ENCODE measurements at places on chromosomes 16 and 17.

DNA sequence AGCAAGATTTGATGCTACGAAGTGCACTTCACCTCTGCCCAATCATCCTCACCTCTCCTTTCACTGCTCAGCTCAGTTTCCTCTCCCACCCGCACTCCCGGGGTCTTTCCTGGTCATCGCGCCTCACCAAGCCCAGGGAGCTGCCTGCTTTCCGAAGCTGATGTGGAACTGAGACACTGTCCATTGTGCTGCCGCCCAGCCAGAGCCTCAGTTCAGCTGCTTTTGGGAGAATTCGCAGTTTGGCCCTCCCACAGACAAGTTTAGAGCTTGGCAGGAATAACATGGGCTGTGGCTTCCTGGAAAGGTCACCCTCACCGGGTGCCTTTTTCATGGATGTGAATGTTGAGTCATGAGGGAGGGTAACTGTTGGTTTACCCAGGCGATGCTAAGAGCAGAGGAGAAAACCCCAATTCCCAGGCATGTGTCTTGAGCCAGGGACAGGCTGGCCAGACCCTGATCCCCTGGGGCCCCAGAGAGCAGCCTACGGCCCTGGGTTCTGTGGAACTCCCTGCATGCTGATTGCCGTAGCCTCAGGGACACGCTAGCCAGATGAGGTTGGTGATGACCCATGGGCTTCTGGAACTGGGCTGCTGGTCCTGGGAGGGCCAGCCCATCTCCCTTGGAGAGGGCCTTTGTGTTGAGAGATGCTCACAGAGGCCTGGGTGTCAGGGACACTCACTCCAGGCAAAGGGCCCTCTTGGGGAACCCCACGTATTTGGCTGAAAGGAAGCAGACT is 1687.5 kb downstream of the TP53TG3F start:
- DNase-seq, result no peak

- peak; percentile 61 for DNase-seq
These were observed 410.3 kb downstream of the CDH11 start for GRCh38 chr16:64711596-64711995.

- no peak for DNase-seq
These were observed 389.1 kb upstream of the DYNLRB2 start for GRCh38 chr16:80151722-80152111.

DNA sequence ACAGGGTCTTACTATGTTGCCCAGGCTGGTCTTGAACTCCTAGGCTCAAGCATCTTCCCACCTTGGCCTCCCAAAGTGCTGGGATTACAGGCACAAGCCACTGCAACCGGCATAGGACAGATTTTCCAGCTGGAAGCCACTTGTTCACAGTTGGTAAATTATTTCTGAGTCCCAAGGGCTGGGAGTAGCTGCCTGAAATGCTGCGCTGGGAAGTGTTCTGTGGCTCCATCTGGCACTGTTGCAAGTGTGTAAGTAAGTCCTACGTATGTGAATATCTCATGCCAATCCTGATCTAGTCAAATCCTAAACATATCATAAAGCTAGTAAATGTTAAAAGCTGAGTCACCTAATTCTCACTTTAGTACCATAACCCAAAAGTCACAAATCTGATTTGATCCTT is 48.1 kb downstream of the YWHAE start:
- peak; percentile 69 for DNase-seq

- no peak for DNase-seq
These were observed 36.7 kb downstream of the PLXDC1 start for GRCh38 chr17:39114723-39115122.

DNA sequence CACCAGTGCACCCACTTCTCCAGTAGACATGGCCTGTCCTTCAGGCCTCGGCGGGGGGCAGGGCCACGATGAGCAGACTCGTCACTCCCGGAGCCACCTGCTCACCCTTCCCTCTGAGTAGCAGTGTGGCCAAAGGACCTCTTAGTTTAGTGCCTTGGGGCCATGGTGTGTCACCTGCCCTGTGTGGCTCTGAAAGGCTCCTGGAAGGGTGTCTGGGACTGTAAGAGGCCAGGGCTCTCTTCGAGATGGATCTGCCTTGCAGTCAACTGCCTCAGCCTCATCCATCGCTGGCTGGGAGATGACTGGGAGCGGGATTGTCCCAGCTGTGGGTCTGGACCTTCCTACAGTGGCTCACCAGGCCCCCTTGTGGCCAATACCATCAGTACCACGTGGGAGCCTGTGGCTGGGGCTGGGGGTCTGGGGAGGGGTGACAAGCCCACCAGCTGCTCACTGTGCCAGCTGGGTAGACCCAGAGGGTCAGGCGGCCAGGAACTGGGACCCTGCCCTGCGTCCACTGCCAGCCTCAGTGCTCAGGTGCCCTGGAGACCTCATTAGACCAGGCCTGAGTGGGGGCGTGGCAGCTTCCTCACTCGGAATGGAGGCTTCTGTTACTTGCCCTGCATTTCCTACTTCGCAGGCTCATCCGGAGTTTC is 133.4 kb downstream of the OR1D5 start:
- DNase-seq, result no peak

Data from NCI-H2171 treated with DMSO at 0.1 percent for 48 hours (cell line).